ENCODE measurements at places on chromosomes 2 and 18. TPM values are rescaled to one million over a fixed set of nuclear protein-coding genes. Genes with fewer than 3 reads are reported as not detected.

DNA sequence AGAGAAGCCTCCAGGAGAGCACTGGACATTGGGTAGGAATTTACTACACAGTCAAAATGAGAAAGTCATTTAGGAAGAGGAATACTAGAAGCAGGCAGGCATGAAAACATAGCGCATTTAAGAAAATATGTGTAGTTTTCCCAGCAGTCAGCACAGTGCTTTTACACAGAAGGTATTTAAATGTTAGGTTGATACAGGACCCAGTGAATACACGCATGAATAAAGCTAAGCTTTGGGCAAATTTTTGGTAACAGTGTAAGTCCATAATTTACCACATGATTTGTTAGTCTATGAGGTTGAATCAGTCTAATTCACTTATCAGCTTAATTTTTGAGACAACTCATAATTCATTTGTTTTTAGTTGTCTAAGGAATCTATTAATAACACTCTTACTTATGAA, 421.7 kb upstream of the CDH20 start:
- DNase-seq = no peak

DNA sequence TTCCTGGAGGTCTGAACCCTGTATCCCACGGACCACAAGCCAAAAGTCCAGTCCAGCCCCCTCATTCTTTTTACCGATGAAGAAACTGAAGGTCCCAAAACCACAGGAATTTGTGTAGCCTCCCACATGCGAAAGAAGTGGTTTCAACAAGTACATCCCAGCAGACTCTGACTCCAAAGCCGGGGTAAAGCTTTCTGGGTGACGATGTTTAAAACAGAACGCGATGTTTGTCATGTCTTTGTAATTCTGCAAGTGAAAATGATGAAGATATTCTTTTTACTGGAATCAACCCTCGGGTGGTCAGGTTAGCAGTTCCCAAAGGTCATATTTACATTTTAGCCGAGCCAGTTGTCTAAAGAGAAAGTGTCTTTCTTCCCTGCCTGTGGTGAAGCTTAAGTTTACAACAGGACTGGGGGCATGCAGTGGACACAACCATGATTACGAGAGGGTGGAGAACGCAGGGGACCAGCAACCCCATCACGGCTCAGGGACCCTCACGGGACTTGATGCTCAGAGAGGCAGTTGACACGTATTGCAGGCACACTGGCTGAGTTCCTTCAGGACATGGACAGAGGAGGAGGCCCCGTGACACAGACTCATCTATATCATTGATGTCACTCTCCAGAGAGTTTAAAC, 17.8 kb upstream of the TMEM131 start:
- no peak for DNase-seq

DNA sequence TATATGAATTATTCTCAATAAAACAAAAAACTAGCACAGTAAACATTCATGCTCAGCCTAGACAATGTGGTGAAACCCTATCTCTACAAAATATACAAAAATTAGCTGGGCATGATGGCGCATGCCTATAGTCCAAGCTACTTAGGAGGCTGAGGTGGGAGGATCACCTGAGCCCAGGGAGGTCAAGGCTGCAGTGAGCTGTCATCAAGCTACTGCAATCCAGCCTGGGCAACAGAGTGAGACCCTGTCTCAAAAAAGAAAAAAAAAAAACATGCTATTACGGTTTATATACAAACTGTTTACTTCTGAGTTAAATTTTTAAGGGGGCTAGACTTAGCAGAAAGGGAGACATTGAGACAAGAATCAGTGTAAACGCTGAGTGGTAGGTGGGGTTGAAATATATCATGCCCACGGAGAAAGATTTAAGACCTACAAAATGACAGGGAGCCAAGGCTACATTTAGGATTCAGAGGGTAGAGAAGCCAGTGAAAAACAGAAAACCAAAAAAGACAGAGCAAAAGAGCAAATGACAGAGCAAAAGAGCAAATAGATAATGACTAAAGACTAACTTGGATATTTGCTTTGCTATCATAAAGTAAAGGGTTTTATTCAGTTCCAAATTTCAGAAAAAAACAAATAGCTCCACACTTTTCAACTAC, 7.5 kb downstream of the TTC32 start:
- no peak for DNase-seq

- no peak for DNase-seq
These were observed 265.9 kb downstream of the SETBP1 start for GRCh38 chr18:44946529-44947113.

DNA sequence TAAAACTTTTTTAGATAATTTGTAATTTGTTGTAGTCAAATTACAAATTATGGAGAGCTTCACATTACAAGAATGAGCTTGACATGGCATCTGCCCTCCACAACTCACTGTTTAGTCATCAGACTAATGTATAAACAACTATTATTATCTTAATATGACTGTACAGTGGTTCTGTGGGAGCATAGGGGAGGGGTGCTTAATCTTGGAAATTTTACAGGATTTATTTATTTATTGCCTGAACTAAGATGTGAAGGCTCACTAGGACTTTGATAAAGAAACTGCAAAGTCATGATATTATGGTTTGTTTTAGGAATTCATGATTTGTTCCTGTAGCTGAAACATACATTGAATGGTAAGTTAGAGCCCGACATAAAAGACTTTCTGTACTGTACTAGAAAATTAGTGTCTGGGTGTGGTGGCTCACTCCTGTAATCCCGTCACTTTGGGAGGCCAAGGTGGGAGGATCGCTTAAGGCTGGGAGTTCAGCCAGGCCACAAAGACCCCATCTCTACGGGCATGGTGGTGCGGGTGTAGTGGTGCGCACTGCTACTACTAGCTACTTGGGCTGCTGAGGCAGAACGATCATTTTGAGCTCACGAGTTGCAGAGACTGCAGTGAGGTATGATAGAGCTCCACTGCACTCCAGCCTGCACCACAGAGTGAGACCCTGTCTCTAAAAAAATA, 2.1 kb downstream of the MARCHF7 start:
- DNase-seq = no peak

DNA sequence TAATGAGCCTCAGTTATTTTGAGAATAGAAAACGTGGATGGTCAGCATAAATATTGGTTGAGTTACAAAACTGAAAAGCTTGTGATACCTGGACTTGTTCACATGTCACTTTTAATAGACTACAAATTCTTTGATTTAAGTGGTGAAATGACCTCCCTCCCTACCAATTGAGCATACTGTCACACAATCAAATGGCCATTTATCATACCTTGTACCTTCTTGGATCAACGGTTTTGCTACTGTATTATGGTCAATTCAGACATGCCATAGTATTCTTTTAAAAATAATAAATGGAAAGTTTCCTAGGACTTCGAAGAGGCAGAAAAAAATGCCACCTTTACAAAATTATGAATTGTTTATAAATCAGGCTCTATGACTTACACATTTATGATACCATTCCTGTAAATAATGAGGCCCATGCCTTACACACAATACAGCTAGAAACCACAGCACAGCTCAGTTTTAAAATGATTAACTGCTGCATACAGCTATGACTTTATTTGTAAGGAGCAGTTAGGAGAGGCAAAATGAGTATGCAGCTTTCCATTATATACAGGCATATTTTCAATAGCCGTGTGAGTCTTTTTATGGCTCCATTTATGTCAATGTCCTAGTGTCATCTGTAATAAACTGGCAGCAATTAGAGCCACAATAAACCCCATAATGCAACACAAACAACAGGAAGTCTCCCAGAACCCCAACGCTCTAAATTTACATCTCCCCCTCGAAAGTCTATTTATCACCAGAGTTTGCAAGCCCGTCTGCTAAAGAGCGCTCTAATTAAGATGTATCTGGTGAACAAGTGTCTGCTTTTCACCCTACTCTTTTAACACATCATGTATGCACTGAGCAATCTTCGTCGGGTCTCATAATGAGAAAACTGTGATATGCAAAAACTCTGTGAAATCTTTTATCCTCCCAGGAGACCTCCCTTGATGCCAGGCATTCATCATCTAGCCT, 176.1 kb downstream of the ZNF521 start:
- DNase-seq = no peak

- no peak for DNase-seq
These were observed 224.5 kb downstream of the CYP26B1 start for GRCh38 chr2:71923143-71923525.

DNA sequence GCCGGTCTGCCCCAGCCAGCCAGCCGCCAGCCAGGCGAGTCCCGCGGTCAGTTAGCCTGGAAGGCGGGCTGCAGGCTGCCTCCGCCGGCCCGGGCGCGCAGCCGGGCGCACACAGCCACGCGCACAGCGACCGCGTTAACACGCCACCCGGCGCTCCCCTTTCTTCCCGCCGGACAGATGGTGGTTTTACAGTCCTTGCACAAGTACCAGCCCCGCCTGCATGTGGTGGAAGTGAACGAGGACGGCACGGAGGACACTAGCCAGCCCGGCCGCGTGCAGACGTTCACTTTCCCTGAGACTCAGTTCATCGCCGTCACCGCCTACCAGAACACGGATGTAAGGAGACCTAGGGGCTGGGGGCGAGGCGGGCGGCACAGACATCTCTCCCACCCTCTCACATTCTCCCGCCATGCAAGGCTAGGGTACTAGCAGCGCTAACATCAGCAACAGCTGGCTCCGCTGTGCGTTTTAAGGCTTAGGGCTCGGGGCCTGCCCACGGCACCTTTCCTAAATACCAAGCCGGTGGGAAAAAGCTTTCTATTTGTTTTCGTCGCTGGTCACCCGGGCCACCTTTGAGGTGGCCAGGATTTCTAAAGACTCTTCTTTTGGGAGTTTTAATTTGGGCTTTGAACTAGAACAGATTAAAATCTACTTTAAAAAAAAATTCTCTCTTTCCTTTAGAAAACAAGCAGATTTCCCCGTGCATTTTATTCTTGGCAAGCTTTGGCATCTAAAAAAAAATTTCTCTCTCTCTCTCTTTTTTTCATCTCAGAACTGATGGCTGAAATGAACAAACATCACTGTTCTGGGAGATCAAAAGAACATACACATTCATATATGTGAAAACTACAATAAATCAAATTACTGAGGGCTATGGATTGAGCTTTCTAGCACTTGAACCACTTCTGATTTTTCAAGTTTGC, 2.9 kb downstream of the TBR1 start:
- DNase-seq = no peak

DNA sequence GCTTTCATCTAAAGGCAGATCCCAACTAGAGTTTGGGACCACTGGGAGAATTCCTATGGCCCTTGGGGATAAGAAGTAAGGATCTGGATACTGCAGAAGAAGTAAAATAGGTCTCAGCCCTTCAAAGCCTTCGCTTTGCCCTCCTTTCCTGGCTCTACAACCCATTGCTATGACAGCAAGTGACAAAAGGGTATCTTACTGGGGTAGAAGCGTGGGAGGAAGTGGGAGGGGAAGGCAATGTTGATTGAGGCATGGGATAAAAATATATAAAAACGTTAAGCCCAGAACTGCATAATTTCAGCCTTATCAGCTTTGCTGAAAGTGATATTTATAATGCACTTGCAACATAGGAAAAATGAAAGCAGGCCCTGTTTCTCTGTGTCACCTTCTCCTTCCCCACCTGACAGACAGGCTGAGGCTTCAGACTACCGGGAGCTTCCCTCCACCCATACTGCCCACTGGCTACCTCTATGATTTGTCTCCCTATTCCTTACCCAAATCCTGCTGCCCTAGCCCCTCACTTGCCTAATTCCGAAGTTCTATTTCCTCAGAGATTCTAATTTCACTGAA, 14.9 kb upstream of the SOS1 start:
- DNase-seq = no peak

DNA sequence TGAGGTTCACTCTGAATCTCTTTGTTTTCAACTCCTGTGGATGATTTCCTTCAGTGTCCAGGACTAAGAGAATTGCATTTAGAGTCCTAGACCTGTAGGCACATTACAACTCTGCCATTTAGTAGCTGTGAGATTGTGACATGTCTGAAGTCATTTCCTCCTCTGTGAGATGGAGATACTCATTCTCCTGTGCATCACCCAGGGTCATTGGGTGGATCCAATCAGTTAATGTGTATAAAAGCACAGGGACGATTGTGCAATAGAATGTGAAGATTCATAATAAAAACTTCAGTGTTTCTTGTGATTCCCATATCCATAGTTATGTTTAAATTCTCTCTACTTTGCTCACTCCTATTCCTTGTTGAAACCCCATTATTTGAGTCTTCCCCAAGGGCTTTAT, 113.6 kb downstream of the DIS3L2 start:
- DNase-seq = no peak

- DNase-seq = no peak
These were observed 56.4 kb downstream of the ACVR1 start for GRCh38 chr2:157819761-157820160.

DNA sequence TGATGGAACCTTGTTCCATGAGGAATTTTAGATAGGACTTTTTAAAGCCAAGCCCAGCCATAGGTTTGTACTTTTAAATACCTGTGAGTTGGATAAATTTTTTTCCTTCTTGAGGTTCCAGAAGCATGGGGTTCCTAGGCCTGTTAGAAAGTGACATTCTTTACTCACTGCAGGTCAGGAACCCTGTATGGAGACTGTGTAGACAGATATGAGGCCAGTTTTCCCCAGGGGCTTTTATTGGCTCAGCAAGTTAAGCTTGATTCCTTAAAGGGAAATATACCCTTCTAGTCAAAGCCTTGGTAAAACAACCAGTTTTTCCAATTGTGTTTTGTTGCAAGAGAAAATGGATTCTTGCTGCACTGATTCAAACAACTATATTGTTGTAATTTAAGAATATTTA, 38.4 kb upstream of the GMCL1 start:
- DNase-seq = no peak

GRCh38 chr2:228522276-228522675, 340.8 kb upstream of the SPHKAP start:
- no peak for DNase-seq

DNA sequence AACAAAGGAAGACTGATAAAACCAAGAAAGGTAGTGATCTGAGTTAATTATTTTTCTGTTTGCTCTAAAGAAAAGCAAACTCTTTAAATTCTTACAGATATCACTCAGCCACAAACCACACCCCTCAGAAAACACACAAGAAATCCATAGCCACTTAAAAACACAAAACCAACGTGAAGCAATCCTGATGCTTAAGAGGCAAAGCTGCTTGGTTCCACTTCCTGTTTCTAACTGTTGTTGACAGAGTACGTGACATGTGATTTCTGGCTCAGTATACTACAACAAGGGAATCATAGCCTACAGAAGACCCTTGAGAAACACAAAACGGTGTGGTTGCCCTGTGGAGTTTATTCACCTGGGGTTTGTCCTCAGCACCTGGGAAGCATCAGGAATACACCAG, 240.9 kb upstream of the APCDD1 start:
- DNase-seq = no peak

DNA sequence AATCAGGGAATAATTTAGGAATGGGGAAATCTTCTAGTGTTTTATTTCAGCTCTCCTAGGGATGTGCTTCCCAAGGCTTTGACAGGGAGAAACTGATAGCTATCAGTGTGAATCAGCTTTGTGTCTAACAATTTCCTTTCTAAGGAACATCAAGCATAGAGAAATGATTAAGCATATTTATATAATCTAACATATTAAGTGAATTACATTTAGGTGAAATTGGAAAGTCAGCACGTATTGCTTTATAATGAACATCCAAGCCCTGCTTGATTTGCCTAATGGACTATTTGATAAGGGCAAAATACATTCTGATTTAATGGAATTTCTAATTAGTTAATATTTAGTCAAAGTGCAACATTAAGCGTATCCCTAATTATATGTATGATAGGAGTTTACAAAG, 19.5 kb upstream of the TSPYL6 start:
- DNase-seq = no peak

Gene AP1S3
- 0.47 TPM for total RNA-seq

Gene ORC2
- total RNA-seq = 24.5 TPM

Gene CFAP65
- total RNA-seq = not detected

Gene AMER3
- not detected for total RNA-seq

Gene SDC1
- total RNA-seq = 0.41 TPM
